Activated T-cell treated with anti-CD3 and anti-CD28 coated beads, Interleukin-2, amount 50 U/mL, for 24 hours (primary cell): ENCODE measurements at places on chromosomes 7 and 10.

GRCh38 chr10:10598297-10598696, 419.4 kb upstream of the CELF2 start:
- H3K4me3 ChIP-seq = no peak overlapping the region
- peaks cover 15% of the 10 kb centered on the region for H3K27me3 ChIP-seq
- no peak for DNase-seq
- no peaks in the 10 kb centered on the region for H3K36me3 ChIP-seq
- peaks cover 2% of the 10 kb centered on the region for H3K4me1 ChIP-seq

DNA sequence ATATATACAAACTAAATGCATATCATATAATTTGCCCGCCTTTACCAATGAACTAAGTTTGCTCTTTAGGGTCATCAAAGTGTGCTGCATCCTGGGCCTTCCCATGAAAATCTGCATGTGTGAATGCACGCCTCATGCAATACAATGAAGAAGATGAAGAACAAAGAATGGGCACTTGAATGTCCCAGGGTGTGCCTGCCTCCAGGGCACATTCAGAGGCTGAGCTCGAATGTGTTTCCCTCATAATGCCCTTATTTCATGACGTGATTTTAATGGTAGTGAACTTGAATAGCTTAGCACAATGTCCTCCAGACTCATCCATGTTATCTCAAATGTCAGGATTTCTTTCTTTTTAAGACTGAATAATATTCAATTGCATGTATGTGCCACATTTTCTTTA, 824.9 kb downstream of the TNS3 start:
- no peak for DNase-seq
- no peak overlapping the region for H3K27ac ChIP-seq
- H3K27me3 ChIP-seq = no peaks in the 10 kb centered on the region
- H3K36me3 ChIP-seq = no peaks in the 10 kb centered on the region
- no peak overlapping the region for H3K4me3 ChIP-seq
- no peaks in the 10 kb centered on the region for H3K4me1 ChIP-seq

- H3K27me3 ChIP-seq = peaks cover 89% of the 10 kb centered on the region
- H3K27ac ChIP-seq = no peak overlapping the region
- peaks cover 12% of the 10 kb centered on the region for H3K4me1 ChIP-seq
Observed at GRCh38 chr7:103447073-103447960, 1.3 kb upstream of the SLC26A5 start.

- H3K27me3 ChIP-seq = peaks cover 12% of the 10 kb centered on the region
- DNase-seq = no peak
- H3K27ac ChIP-seq = no peak overlapping the region
- H3K4me1 ChIP-seq = no peaks in the 10 kb centered on the region
Observed at GRCh38 chr10:129293991-129294700, 172.9 kb upstream of the MGMT start.

GRCh38 chr10:20744821-20745220, 152.3 kb downstream of the NEBL start:
- no peaks in the 10 kb centered on the region for H3K36me3 ChIP-seq
- no peak for DNase-seq
- H3K27me3 ChIP-seq = no peaks in the 10 kb centered on the region

- H3K4me3 ChIP-seq = no peak overlapping the region
- H3K27me3 ChIP-seq = no peaks in the 10 kb centered on the region
- DNase-seq = no peak
- no peak overlapping the region for H3K27ac ChIP-seq
- H3K4me1 ChIP-seq = peaks cover 15% of the 10 kb centered on the region
Observed at GRCh38 chr10:89609833-89610346, 35.2 kb downstream of the PANK1 start.

GRCh38 chr7:138033241-138033640, 31.4 kb upstream of the CREB3L2 start:
- no peak for DNase-seq
- peaks cover 14% of the 10 kb centered on the region for H3K27me3 ChIP-seq
- peaks cover 3% of the 10 kb centered on the region for H3K36me3 ChIP-seq
- no peaks in the 10 kb centered on the region for H3K4me1 ChIP-seq
- no peak overlapping the region for H3K27ac ChIP-seq

DNA sequence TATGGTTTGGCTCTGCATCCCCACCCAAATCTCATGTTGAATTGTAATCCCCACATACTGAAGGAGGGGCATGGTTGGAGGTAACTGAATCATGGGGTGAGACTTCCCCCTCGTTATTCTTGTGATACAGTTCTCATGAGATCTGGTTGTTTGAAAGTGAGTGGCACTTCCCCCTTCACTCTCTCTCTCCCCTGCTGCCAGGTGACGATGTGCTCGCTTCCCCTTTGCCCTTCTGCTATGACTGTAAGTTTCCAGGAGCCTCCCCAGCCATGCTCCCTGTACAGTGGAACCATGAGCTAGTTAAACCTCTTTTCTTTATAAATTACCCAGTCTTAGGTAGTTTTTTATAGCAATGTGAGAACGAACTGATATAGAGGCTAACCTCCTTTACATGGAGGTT, 16.6 kb downstream of the PLPP4 start:
- DNase-seq = no peak
- H3K36me3 ChIP-seq = no peaks in the 10 kb centered on the region
- no peaks in the 10 kb centered on the region for H3K4me1 ChIP-seq
- H3K27ac ChIP-seq = no peak overlapping the region

DNA sequence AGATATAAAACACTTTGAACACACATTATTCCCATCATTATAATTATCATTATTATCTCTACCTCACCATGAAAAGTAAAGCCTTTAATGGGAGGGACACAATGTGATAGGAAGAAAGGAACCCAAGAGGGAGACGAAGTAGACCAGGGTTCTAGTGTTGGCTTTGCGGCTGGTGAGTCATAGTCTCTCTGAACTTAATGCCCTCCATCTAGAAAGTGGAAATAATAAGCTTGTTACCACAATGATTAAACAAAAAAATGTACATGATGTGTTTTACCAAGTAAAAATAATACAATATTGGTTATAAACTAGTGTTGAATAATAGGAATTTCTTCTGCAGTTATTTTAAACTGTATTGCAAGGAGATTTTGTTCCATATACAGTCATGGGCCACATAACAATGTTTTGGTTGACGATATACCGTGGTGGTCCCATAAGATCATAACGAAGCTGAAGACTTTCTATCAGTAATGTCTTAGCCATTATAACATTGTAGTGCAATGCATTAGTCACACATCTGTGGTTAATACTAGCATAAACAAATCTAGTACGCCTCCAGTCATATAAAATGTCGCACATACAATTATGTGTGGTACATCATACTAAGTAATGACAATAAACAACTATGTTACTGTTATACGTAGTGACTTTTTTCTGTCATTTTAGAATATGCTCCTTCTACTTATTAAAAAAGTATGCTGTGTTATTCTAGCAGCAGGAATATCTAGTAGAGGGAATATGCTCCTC, 450.6 kb upstream of the SORCS1 start:
- DNase-seq = no peak
- no peaks in the 10 kb centered on the region for H3K4me1 ChIP-seq
- H3K4me3 ChIP-seq = no peak overlapping the region
- H3K36me3 ChIP-seq = no peaks in the 10 kb centered on the region
- no peaks in the 10 kb centered on the region for H3K27me3 ChIP-seq

- no peak overlapping the region for H3K4me3 ChIP-seq
- no peaks in the 10 kb centered on the region for H3K36me3 ChIP-seq
- H3K4me1 ChIP-seq = no peaks in the 10 kb centered on the region
- DNase-seq = no peak
- no peak overlapping the region for H3K27ac ChIP-seq
Observed at GRCh38 chr10:53005612-53006345, 233.2 kb upstream of the MBL2 start.

GRCh38 chr10:95266674-95267095, 24.1 kb downstream of the PDLIM1 start:
- H3K4me1 ChIP-seq = no peaks in the 10 kb centered on the region
- DNase-seq = no peak
- no peaks in the 10 kb centered on the region for H3K27me3 ChIP-seq
- H3K27ac ChIP-seq = no peak overlapping the region
- no peak overlapping the region for H3K4me3 ChIP-seq

- peaks cover 55% of the 10 kb centered on the region for H3K4me1 ChIP-seq
- H3K27ac ChIP-seq = peak overlapping the region; percentile 81
- H3K27me3 ChIP-seq = no peaks in the 10 kb centered on the region
- peaks cover 14% of the 10 kb centered on the region for H3K36me3 ChIP-seq
Observed at GRCh38 chr7:2037808-2038522, 194.8 kb downstream of the MAD1L1 start.

DNA sequence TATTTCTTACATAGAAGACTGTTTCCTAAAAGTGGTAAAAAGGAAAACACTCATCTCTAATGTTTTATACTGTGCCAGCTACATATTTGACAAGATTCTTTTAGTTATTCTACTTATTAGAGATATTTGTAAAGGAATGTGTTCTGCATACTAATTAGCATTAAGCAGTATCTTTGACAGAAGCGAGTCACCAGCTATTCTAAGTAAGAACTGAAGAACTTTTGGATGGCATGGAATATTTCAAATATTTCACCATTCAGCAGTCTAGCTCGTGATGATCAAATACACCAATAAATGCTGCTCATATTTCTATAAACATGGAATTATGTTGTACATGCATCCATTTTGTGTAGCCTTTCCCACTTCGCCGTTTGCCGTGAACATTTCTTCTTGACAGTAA, 241.6 kb upstream of the TCF7L2 start:
- H3K4me3 ChIP-seq = no peak overlapping the region
- no peak overlapping the region for H3K27ac ChIP-seq
- H3K36me3 ChIP-seq = peaks cover 27% of the 10 kb centered on the region
- no peak for DNase-seq
- H3K4me1 ChIP-seq = no peaks in the 10 kb centered on the region
- no peaks in the 10 kb centered on the region for H3K27me3 ChIP-seq

DNA sequence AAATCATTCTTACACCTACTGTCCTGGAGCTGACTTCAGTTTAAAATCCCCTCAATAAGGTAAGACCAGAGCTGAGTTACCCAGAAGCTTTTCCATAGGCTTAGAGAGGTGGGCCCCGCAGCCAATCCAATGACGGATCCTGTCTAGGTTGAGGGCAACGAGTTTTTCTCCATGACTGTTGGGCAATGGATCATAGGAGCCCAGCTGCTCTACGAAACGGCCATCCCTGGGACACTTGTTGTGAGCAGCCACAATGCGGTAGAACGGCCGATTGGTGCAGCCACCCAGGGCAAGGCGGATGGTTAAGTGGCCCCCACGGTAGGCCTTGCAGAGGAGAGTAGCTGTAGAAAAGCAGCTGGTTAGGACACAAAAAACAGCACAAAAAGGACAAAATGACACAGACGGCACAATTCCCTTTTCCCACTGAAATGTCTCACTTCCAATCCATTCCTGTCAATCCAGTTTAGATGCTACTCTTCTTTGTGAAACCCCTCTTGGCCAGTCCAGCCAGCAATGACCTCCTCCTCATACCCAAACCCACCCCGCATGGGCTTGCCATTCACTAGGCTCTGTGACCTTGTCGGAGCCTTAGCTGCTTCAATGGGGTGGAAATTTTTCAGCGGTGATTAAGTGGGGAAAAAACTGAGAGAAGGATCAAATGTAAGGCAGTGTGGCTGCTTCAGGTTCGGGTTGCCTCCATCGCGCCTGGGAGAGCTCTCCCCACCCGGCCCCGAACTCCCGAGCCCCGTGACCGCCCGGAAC, 580 bp downstream of the MRPS16 start:
- DNase-seq = peak; percentile 42
- H3K4me1 ChIP-seq = peaks cover 49% of the 10 kb centered on the region
- H3K27me3 ChIP-seq = no peaks in the 10 kb centered on the region
- peak overlapping the region; percentile 99 for H3K4me3 ChIP-seq
- H3K36me3 ChIP-seq = peaks cover 74% of the 10 kb centered on the region
- H3K27ac ChIP-seq = peak overlapping the region; percentile 99

DNA sequence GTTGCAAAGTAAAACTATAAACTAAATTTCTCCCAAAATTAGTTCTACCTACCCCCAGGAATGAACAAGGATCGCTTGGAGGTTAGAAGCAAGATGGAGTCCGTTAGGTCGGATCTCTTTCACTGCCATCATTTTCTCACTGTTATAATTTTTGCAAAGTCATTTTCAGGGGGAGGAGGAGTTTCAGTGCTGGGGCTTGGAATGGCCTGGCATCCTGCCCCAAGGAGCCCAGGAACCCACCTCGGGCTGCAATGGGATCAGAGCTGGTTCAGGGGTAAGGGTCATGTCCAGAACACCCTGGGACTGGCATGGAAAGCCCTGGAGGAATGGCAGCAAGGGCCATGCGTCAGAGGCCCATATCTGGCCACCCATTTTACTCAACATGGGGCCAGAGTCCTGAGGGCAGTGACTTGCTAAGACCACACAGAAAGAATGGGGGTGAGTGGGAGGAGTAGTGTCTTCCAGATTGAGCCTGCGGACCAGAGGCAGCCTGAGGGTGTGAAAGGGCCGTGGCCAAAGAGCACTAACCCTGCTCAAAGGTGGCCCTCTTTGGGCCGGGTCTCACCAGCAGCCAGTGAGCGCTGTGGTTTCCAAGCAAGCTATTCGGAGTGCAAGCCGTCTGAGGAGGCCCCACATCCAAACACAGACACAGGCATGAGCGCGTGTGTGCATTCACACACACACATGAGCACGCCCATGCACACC, 31.8 kb downstream of the GPRIN2 start:
- H3K36me3 ChIP-seq = no peaks in the 10 kb centered on the region
- DNase-seq = peak; percentile 29
- H3K27ac ChIP-seq = no peak overlapping the region
- no peaks in the 10 kb centered on the region for H3K27me3 ChIP-seq
- no peaks in the 10 kb centered on the region for H3K4me1 ChIP-seq

GRCh38 chr10:102492983-102493382, 9.5 kb downstream of the ACTR1A start:
- peaks cover 64% of the 10 kb centered on the region for H3K36me3 ChIP-seq
- DNase-seq = no peak
- H3K4me3 ChIP-seq = no peak overlapping the region

DNA sequence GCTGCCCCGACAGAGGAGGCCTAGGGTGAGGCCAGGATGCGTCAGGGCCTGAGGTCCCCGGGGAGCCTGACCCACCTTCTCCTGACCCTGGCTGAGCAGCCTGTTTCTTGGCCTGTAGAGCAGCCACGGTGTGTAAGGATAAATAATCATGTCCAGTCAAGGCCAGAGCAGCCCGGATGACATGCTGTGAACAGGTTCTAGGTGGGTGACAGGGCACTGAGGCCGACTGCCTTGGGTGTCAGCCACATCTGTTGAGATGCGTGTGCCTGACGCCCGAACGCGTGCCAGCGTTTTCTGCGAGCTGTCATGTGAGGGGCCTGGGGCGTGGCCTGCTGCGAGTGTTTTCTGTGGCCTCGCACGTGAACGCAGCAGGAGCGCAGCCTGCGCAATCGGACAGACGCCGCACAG, 118.3 kb downstream of the FAM53B start:
- H3K36me3 ChIP-seq = peaks cover 23% of the 10 kb centered on the region
- H3K4me1 ChIP-seq = peaks cover 45% of the 10 kb centered on the region
- no peak overlapping the region for H3K4me3 ChIP-seq
- no peak overlapping the region for H3K27ac ChIP-seq
- DNase-seq = no peak
- H3K27me3 ChIP-seq = no peaks in the 10 kb centered on the region

GRCh38 chr10:60234551-60234950, 155.1 kb downstream of the ANK3 start:
- peaks cover 37% of the 10 kb centered on the region for H3K4me1 ChIP-seq
- peaks cover 24% of the 10 kb centered on the region for H3K36me3 ChIP-seq
- H3K27ac ChIP-seq = no peak overlapping the region
- no peak for DNase-seq

- H3K4me3 ChIP-seq = no peak overlapping the region
- H3K4me1 ChIP-seq = no peaks in the 10 kb centered on the region
- DNase-seq = no peak
- H3K27ac ChIP-seq = no peak overlapping the region
- H3K27me3 ChIP-seq = peaks cover 1% of the 10 kb centered on the region
- no peaks in the 10 kb centered on the region for H3K36me3 ChIP-seq
Observed at GRCh38 chr7:157784979-157785441, 448.2 kb downstream of the DNAJB6 start.

- H3K4me1 ChIP-seq = peaks cover 12% of the 10 kb centered on the region
- H3K36me3 ChIP-seq = no peaks in the 10 kb centered on the region
- no peak overlapping the region for H3K4me3 ChIP-seq
Observed at GRCh38 chr7:66503036-66503370, 125.7 kb upstream of the KCTD7 start.
